Activated B cell treated with CpG ODN at 0.5 μM for 24 hours (primary cell): ENCODE measurements at places on chromosomes 12 and 14.

DNA sequence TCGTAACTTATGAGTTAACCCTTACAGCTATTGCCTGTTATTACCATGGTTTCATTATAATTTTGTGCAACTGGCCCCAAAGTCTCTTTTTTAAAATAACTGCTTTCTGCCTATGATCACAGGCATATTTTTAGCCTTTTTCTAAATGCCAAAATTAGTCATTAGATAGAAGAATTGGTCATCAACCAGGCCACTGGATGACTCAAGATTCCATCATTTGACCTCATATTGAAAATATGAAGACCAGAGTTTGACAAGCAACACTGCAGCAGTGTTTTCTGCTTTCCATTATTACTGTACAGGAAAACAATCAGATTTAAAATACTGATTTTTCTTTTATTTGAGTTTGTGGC lies 54.7 kb upstream of the OTOGL start:
- DNase-seq, result no peak

GRCh38 chr12:117076410-117077372 lies 22.5 kb downstream of the TESC start:
- no peak for DNase-seq

- DNase-seq, result no peak
Measured at GRCh38 chr12:64580681-64581080, 29.6 kb upstream of the RASSF3 start.

- no peak for DNase-seq
Measured at GRCh38 chr14:87108726-87109125, 884.3 kb downstream of the GALC start.

DNA sequence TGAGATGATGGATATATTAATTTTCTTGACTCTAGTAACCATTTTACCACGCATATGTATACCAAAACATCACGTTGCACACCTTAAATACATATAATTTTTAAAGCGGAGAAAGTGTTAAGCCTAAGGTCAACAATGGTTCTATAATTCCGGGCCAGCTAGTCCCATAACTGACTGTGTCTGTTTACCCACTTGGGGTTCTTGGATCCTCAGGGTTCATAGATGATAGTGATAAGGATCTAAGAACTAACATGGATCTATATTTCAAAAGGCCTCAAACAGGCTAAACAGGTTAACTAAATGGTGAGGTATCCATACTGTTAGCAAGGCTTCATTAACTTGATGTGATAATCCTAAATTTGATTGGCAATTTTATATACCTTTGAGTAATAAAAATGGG lies 9.8 kb downstream of the SLC38A1 start:
- no peak for DNase-seq

- DNase-seq, result no peak
Measured at GRCh38 chr14:25120261-25120660, 70.3 kb upstream of the STXBP6 start.

DNA sequence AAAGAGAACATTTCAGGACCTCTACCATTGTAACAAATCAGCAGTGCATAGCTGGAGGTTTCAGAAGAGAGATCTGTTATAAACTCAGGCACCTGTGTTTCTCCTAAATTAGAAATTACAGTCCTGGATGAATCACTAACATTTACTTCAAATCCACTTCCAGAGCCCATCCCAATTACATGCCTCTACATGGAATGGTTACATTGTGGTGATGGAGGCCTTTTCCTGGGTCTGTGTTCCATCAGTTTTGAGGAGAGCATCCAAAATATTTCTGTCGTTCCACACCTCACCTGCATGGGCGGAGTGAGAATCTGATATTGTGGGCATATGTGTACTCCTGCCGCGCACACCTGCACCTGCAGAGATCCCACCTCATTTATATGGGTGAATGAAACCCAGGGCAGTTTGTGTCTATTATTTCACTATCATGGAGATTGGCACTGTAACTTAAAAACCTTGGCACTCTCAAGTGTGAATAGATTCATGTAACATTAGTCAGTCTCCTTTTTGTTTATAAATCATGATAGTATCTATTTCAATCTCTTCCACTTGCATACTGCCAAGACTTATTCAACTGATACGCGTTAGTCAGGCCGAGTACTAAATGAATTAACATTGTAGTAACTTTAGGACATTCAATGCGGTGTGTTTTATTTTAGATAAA lies 215.1 kb upstream of the FAR2 start:
- DNase-seq, result no peak

DNA sequence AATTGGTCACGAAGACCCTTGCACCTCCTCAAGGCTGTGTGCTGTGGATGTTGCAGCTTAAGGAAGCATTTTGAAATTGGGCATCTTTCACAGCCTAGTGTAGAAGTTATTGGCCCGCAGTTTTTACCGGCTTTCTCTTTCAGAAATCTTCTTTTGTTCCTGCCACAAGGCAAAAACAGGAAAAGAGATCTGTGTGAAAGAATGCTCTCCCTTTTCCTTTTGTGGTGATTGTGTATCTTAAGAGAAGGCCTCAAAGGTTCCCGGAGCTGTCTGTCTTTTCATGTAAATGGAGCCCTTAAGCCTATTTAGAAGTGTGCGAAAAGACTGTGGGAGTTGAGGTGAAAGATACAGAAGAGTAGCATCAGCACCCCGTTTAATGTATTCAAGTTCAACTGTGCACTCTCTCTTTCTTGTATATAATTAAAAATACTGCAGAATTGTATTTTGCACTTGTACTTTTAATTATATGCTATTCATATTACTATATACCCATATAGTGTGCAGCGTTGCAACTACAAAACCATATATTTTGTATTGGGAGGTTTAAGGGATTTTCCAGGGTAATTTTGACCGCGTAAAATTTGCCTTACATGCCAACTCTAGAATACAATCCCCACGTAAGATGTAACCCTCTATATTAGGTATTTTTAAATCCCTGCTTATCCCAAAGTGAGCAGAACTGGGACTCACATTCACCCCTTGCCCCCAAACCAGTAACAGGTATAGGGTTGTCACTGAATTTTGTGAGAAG lies 441.7 kb downstream of the RAD51B start:
- no peak for DNase-seq

GRCh38 chr14:23443411-23443812 lies 8.0 kb upstream of the MYH7 start:
- DNase-seq, result no peak

DNA sequence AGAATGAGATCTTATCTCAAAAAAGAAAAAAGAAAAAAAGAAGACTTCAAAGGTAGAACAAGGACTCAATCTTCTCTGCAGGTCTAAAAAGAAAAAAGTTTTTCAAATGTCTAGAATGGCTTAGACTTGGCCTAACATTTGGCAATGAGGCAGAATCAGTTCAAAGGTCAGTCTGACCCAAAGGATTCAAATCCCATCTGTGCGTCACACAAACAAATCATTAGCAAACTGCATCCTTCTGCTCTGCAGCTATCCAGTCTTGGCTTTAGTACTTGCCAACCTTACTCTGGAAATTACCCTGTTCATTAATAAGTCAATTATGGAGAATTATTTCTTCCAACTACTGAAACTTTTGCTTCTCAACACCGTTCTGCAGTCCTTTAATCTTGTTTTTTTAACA lies 3.1 kb downstream of the YAF2 start:
- no peak for DNase-seq

- DNase-seq, result no peak
Measured at GRCh38 chr12:19553175-19553574, 113.9 kb downstream of the AEBP2 start.

GRCh38 chr12:46318037-46318436 lies 49.2 kb upstream of the SLC38A1 start:
- no peak for DNase-seq

GRCh38 chr14:99012703-99013102 lies 259.3 kb downstream of the BCL11B start:
- no peak for DNase-seq

GRCh38 chr12:119649202-119649808 lies 18.6 kb upstream of the PRKAB1 start:
- DNase-seq, result no peak

- no peak for DNase-seq
Measured at GRCh38 chr14:105287249-105288102, 13.3 kb downstream of the BRF1 start.

DNA sequence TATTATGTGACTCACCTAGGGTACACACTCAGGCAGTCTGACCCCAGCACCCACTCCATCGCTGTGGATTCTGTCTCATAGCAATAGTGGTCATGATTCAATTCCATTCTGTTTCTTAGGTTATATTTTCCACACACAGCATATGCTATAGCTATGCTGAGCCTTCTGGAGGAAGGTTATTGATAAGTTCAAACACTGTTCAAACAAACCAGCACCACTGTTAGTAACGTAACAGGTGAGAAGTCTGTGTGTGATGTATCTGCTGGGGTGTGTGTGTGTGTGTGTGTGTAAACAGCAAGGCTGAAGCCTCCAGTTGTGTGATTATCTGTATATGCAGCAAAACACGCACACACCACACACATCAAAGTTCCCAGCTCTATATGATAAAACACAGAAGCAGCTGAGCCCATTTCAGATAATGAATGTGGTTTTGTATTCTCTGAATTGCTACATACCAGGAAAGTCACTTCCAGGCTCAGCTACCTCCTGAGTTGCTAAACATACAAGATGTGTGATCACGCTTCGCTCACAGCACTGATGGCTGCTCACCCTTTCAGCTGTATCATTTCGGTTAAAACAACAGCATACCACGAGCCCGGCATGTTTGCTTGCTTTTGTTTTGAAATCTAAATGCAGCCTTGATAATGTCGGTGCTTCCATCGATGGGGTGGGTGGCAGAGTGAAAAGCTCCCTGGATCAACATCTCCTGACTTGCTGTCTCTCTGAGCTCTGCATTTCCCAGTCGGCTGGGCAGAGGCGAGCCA lies 6.8 kb upstream of the SYNE3 start:
- DNase-seq, result no peak

DNA sequence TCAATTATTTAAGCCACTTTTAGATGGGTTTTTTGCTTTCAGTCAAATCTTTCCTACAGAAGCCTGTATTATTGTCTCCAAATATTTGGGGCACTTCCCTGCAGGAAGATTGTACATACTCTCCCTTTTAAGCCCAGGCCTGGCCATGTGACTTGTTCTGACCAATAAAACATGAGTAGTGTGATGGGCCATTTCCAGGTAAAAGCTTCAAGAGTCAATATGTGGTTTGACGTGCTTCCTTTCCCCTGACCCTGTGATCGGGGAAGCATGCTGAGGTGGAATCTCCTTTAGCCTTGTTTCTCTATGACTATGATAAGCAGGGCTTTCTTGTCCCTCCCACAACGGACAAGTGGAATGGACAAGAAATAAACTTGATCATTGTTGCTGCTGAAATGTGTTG lies 14.2 kb upstream of the NIN start:
- DNase-seq, result no peak

- no peak for DNase-seq
Measured at GRCh38 chr12:131749618-131750315, 38.9 kb downstream of the SFSWAP start.

GRCh38 chr12:113075137-113075683 lies 18.7 kb downstream of the DTX1 start:
- DNase-seq, result peak; percentile 59

DNA sequence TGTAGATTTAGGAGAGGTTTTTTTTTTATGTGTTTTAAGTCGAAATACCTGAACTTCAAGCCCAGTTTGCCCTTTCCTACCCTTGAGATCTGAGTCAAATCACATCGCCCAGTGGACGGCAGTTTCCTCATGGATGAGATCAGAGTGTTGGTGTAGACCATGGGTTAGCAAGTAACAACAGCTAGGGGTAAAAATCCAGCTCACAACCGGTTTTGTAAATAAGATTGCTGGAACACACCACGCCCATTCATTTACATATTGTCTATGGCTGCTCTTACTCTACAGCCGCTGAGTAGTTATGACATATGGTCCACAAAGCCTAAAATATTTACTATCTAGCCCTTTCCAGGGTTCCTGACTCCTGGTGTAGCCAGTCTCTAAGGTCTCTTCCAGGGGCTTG lies 158.5 kb upstream of the PLEKHG7 start:
- DNase-seq, result no peak

DNA sequence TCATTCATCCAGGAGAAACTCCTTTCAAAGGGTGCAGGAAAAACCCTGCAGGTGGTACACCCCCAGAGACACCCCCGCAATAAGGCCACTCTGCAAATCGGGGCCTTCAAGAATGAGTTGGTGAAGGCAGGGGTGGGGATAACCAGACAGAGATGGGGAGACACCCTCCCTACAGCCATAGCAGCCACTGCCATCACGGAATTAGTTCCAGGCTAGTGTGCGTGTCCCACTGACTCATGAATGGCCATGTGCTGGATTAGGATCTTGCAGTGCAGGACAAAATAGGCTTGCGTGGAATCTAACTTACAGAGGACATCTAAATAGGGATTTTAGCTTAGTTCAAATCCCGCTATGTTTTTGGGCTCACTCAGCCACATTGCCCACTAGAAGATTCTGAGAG lies 37.8 kb downstream of the SPRING1 start:
- DNase-seq, result no peak

- DNase-seq, result no peak
Measured at GRCh38 chr14:103199124-103199523, 75.9 kb downstream of the TNFAIP2 start.

- DNase-seq, result peak; percentile 49
Measured at GRCh38 chr14:70972107-70972976, 65.1 kb downstream of the PCNX1 start.

- no peak for DNase-seq
Measured at GRCh38 chr12:131333136-131333535, 377.8 kb upstream of the SFSWAP start.

DNA sequence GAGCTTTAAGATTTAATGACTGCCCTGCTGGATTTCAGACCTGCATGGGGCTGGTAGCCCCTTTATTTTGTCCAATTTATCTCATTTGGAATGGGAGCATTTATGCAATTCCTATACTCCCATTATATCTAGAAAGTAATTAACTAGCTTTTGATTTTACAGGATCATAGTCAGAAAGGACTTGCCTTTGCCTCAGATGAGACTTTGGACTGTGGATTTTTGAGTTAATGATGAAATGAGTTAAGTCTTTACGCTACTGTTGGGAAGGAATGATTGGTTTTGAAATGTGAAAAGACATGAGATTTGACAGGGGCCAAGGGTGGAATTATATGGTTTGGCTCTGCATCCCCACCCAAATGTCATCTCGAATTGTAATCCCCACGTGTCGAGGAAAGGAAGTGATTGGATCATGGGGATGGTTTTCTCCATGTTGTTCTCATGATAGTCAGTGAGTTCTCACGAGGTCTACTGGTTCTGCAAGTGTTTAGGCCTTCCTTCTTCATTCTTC lies 213.1 kb upstream of the DCN start:
- DNase-seq, result no peak

DNA sequence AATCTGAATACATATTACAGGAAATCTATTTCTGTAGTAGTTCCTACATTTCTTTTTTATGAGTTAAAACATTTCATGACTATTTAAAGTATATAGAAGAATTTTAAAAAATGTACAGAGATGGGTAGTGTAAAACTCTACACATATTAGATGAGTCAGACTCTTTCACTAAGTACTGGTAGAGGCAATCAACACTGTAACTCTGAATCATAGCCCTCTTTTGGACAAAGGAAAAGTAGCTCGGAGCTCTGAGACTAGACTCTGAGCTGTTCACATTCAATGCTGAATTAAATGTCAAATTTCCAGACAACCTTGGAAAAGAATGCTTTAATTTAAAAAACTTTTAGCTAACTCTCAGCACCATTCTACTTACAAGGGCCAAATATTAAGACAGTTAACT lies 3.4 kb downstream of the PTCSC3 start:
- DNase-seq, result no peak
